Stimulated activated CD4-positive, alpha-beta T cell treated with anti-CD3 and anti-CD28 coated beads, TNF-alpha, amount 100 ng/mL, for 24 hours (primary cell): ENCODE measurements at places on chromosomes 1 and 21.

- DNase-seq = no peak
Measured at GRCh38 chr1:243323491-243323890, 67.7 kb downstream of the SDCCAG8 start.

DNA sequence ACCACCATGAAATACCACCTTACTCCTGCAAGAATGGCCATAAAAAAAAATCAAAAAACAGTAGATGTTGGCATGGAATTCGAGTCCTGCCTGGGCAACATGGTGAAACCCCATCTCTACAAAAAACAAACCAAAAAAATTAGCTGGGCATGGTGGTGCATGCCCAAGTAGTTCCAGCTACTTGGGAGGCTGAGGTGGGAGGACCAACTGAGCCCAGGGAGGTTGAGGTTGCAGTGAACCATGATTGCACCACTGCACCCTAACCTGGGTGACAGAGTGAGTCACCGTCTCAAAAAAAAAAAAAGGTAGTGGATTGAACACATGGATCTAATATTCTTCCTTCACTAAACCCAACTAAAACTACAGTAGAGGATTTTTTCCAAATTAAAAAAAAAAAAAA, 125.9 kb downstream of the CCDC185 start:
- no peak for DNase-seq

DNA sequence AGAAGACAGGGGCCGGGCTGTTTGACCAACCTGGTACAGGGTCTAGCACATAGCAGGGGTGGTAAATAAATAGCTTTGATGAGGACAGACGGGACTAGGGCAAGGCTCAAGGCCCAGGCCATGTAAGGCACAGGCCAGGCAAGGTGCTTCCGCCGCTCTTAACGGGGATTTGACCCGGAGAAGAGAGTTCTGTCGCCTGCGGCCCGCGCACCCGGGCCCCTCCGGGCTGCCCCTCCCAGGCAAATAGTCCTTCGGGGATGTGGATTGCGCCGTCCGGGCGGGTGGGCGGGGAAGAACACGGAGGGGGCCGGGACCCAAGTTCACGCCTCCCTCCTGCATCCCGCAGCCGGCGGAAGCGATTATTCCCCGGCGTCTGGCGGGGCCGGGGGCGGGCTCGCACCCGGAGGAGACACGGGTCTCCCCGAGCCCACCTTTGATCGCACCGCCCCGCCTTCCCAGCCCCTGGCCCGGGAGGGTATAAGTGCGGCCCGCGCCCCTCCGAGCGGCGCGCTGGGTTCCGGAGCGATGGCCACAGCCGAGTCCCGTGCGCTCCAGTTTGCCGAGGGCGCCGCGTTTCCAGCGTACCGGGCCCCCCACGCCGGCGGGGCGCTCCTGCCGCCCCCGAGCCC, at the start of gene MIXL1:
TSS of gene MIXL1 (plus strand) at position 508 of the 629 bp plus-strand sequence. CDS start at position 526, 18 bp downstream.
- no peak for DNase-seq

GRCh38 chr1:33176362-33176850, 5.4 kb downstream of the TRIM62 start:
- DNase-seq = no peak

GRCh38 chr1:117618450-117619122, 12.7 kb downstream of the TENT5C start:
- no peak for DNase-seq

GRCh38 chr1:12229835-12230548, at the start of gene VPS13D:
TSS of gene VPS13D (plus strand) at chr1:12230030. CDS start at chr1:12234267, 4,237 bp downstream.
- peak; percentile 61 for DNase-seq

DNA sequence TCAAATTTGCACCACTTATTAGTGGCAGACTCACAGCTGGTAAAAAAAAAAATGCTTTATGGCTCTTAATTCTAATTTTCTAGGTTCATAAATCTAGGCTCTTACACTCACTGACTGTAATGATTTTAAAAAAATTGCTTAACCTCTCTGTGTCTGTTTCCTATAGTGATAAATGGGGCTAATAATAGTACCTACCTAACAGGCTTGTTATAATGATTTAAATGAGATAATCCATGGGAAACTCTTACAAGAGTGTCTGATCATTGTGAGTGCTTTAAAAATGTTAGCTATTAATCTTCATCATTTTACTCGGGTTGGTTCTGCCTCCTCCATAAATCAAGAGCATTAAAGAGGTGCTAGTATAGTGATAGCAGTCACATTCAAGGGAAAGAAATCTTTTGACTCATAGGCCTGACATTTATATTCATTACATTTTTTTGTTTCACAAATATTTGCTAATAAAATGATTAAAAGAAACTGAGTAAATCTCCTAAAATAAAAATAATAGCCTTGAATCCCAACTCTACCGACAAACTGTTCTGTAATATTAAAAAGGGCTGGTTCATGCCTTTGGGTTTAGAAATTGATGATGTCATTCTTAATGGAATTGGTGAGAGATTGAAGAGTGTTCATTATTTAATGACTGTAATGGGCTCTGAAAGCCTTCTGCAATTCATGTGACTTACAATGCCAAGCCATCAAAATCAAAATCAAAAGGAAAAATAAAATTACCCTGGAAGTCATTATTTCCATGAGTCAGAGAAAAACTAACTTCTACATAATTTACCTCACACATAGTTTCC, 93.9 kb upstream of the PALMD start:
- no peak for DNase-seq

DNA sequence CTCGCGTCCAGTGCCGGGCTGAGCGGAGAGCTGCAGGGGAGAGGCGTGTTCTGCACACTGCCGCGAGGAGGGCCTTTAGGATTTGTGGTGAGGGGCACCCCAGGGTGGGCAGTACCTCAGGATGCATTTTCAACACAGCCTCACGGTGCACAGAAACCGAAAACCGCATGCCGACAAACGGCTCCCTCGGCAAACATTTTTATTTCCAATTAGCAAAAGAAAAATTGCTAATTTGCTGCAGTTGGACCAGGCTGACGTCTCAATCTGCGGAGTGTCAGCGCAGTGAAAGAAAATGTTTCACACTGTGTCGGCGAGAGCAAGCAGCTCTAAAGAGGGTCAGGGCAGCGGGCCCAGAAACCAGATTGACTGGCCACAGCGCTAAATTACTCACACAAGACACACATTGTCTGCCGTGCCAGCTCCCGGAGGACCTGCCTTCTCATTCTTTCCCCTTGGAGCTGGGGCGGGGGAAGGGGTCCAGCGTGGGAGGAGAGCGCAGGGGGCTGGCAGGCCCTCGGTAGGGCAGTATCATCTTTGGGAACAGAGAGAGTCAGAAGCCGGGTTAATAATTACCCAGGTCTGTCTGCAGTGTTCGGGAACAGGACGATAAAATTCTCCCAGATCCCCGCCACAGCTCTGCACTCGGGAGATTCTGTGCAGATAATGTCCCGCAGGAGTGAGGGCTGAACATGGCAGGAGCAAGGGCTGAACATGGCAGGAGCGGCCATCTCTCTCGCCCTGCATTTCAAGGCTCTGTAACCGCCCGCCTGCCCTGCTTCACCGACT, 150.2 kb downstream of the PRDM16 start:
- DNase-seq = no peak

GRCh38 chr21:21018821-21019220, 20.6 kb downstream of the NCAM2 start:
- DNase-seq = no peak

DNA sequence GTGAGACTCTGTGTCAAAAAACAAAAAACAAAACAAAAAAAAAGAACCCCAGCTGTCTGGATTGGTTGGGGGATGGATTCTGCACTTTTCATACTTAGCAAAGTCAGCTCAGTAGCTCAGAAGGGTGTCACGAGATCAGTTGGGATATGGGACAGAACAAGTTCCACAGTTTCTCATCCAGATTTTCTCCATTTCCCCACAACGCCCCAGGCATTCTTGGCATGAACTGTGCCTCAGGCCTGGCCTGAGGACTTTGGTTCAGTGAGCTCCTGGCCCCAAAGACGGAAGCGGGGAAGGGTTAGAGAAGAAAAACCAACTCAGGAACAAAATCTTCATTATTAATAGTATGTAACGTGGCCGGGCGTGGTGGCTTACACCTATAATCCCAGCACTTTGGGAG, 1.9 kb downstream of the AKR7A2 start:
- no peak for DNase-seq

DNA sequence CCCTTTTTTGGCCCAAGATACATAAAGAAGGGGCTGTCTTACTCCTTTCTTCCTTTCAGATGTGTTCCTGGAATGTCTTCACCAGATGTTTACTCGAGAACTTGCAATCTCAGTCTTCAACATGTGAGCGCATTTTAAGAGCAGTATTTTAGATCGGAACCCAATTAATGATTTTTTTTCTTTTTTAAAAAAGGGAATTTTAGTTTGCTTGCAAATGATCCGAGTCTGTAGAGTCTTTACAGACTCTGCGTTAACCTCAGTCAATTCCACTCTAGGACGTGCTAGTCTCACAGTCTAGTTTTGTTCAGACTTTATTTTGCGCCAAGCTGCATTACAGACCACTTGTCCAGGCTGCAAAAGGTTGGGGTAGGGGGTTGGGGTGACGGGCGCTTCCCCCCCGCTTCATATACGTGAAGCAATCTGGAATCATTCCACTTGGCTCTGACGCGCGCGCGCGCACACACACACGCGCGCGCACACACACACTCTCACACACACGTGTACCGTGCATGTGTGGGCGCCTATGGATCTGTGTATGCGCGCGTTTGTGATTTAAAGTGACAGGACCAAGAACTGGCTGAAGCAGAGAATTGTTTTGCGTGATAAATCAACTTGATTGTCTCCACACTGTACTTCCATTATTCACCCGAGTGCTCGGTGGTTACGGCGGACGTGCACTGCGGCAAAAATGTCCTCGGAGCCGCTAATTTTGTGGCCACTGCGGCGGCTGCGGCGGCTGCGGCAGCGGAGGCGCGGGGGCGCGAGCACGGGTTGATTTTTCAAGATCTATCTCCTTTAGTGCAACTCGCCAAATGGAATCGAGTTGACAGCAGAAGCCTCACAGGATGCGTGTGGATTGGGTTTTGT, 25.6 kb upstream of the NFIA start:
- DNase-seq = no peak

DNA sequence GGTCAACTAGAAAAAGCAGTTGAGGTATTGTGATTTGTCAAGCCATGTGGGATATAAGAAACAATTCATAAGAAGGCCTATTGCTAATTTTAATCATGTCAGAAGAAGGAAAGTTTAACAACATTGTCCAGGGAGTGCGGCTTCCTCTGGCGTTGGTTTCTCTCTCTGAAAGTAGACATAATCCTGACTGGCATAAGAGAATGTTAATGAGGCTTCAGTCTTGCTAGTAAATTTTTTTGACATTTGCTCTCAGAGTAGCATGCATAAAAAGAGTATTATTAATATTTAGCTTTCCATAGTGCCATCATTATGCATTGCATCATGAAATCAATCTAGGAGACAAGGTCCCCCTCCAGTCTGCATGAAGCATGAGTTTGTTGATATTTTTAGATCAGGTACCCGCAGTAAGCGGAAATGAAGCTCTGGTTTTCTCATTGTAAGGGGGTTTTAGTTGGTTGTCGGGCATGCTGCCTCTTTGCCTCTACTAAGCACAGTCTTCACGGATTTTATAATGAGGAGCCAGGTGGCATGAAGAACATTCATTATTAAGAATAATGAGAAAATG, 12.8 kb upstream of the PRDM2 start:
- DNase-seq = no peak

DNA sequence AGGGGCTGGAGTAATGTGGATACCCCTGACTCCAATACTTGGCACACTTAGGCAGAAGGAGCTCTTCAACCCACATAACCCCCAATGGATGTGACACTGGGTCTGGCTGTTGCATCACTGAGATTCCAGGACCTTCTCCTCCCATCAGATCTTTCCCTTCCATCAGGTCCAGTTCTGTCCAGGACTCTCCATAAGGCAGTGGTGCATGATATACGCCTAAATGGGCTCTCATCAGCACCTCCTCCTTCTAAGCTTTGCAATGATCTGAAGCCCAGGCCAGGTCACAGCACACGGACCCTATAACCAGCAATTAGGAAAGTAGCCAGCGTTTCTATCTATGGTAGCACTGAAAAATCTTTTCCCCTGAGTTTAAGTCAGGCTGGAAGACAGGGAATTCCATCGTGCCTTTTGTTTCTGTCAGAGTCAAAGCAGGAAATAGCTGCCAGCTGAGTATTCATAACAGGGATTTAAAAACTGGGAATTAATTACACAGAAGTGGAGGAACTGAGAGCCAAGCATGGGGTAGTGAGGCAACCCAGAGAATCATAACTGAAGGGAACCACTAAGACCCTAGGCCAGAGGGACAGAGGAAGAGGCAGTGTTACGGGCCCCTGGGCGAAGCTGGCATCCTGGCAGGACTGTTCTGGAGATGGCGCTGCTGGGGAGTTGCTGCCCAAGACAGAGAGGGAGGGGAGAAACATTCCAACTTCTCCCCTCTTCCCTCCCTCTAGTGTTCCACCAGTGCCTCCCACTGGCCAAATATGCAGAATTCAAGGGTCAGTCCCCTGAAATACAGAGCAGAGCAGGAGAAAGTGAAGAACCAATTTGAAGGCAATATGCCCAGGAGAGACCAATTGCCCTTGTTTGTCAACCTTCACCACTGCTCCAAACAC, 37.5 kb upstream of the HOOK1 start:
- DNase-seq = no peak

GRCh38 chr1:39681999-39682398, 9.2 kb downstream of the HPCAL4 start:
- DNase-seq = no peak

- DNase-seq = no peak
Measured at GRCh38 chr1:44970317-44970716, 16.1 kb downstream of the EIF2B3 start.

DNA sequence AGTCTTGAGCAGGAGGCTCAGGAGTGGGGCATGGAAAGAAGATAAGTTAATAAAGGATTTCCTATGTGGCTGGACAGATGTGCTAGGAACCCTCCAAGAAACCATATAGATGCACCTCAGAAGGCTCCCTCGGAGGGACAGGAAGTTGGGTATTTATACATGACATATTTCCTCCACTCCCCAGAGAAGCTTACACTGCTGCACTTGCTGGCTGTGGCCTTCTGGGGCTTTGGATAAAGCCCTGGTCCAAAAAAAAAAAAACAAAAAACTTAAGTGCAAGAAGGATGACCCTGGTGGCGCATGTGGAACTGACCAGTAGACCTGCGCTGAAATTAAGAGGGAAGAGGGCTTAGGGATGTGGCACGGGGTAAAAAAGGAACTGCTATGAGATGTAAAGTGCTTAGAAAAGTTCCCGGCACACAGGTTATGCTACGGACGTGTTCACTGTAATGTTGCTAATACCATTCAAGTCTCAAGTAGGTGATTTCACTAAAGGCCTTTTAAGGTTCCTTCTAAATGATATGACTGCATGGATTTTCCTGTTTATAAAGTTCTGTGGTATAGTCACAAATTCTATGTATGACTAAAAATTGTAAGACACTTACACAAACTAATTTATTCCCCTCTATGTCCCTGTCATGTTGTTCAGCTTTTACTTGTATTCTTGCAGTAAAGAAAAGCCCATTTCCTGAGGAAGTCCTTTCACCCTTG, 253.6 kb downstream of the HMCN1 start:
- DNase-seq = no peak

- no peak for DNase-seq
Measured at GRCh38 chr21:29875036-29875716, 64.6 kb downstream of the GRIK1 start.

GRCh38 chr21:45576838-45577737, 34.8 kb upstream of the SLC19A1 start:
- DNase-seq = no peak
